ENCODE measurements at places on chromosomes 7 and 10. TPM values are rescaled to one million over a fixed set of nuclear protein-coding genes. Genes with fewer than 3 reads are reported as not detected.

Gene SLIT1
- total RNA-seq, result not detected

Gene OR13A1
- not detected for total RNA-seq

Gene ADCY1
- total RNA-seq, result 0.07 TPM

Gene FAM25C
- 8.0 TPM for total RNA-seq

Gene DMBT1
- total RNA-seq, result 0.07 TPM

Gene ODAD2
- not detected for total RNA-seq

Gene KCNIP2
- not detected for total RNA-seq

Gene NPC1L1
- total RNA-seq, result not detected

Gene SPDYE11
- not detected for total RNA-seq

Gene ENO4
- total RNA-seq, result not detected

Gene PHYH
- total RNA-seq, result 10.5 TPM

Gene CYP2W1
- 13.1 TPM for total RNA-seq

Gene ACTL6B
- total RNA-seq, result not detected

Gene KCND2
- not detected for total RNA-seq

Gene PAX4
- not detected for total RNA-seq

Gene DPYSL4
- total RNA-seq, result 0.14 TPM

Gene SFTPA1
- total RNA-seq, result not detected

Gene TAS2R4
- 0.42 TPM for total RNA-seq

Gene CNPY1
- total RNA-seq, result not detected

Gene PCDH15
- not detected for total RNA-seq

Gene ZWINT
- total RNA-seq, result 37.7 TPM

Gene ARMC3
- total RNA-seq, result not detected

Gene GRK5
- 6.4 TPM for total RNA-seq

Gene SCART1
- total RNA-seq, result 0.51 TPM

Gene ACSL5
- not detected for total RNA-seq

Gene AFAP1L2
- total RNA-seq, result 8.0 TPM

Gene CPA5
- not detected for total RNA-seq

Gene ABCB1
- not detected for total RNA-seq

Gene POLR2J2
- total RNA-seq, result 4.0 TPM

Gene ADD3
- 30.5 TPM for total RNA-seq

Gene GDF10
- not detected for total RNA-seq

Gene GNAT3
- total RNA-seq, result not detected

Gene CAMK2B
- not detected for total RNA-seq

Gene SLC26A5
- not detected for total RNA-seq

Gene FOXI2
- not detected for total RNA-seq

Gene LRRD1
- not detected for total RNA-seq

Gene ZNF239
- total RNA-seq, result 0.70 TPM

Gene DENND2A
- total RNA-seq, result 0.42 TPM

Gene UBN2
- total RNA-seq, result 3.8 TPM

Gene OR2A7
- total RNA-seq, result 2.7 TPM

Gene RSPH10B2
- total RNA-seq, result not detected

Gene P4HA1
- 55.2 TPM for total RNA-seq

Gene THAP5
- 18.7 TPM for total RNA-seq

Gene ALDH18A1
- 83.9 TPM for total RNA-seq

Gene MSMB
- 0.84 TPM for total RNA-seq

Gene PLAU
- total RNA-seq, result 167 TPM

Gene OR2A25
- total RNA-seq, result not detected

Gene UNC5B
- 10.8 TPM for total RNA-seq

Gene PTF1A
- total RNA-seq, result not detected

Gene BHLHA15
- total RNA-seq, result 0.78 TPM

Gene ZMYND11
- 23.8 TPM for total RNA-seq

Gene MEOX2
- not detected for total RNA-seq

Gene MUC3A
- total RNA-seq, result not detected

Gene CAV2
- 208 TPM for total RNA-seq

Gene CHAT
- total RNA-seq, result not detected

Gene COL13A1
- total RNA-seq, result 0.19 TPM

Gene LMOD2
- not detected for total RNA-seq

Gene SLC26A4
- total RNA-seq, result not detected

Gene GIMAP7
- not detected for total RNA-seq

Gene LBX1
- total RNA-seq, result not detected

All from airway epithelial cell (primary cell).